ENCODE measurements at places on chromosomes 12 and 14. TPM values are rescaled to one million over a fixed set of nuclear protein-coding genes. Genes with fewer than 3 reads are reported as not detected.

The KRT78 gene
- not detected for total RNA-seq

The ACOT6 gene
- total RNA-seq, result under 0.01 TPM

The PELI2 gene
- 5.2 TPM for total RNA-seq

The LRRIQ1 gene
- total RNA-seq, result under 0.01 TPM

The PTHLH gene
- 1.3 TPM for total RNA-seq

All from fibroblast of villous mesenchyme (primary cell).